CD8-positive, alpha-beta T cell (primary cell): ENCODE measurements at places on chromosomes 13 and 19. TPM values are rescaled to one million over a fixed set of nuclear protein-coding genes. Genes with fewer than 3 reads are reported as not detected.

The NALCN gene
- total RNA-seq: not detected

The MUC16 gene
- 0.14 TPM for total RNA-seq

The ZNF492 gene
- 1.6 TPM for total RNA-seq

The LYPD5 gene
- not detected for total RNA-seq

The NRTN gene
- not detected for total RNA-seq

The GAPDHS gene
- total RNA-seq: not detected

The CCDC169 gene
- not detected for total RNA-seq

The CCDC194 gene
- 0.79 TPM for total RNA-seq

The LRP3 gene
- total RNA-seq: not detected

The FXYD5 gene
- total RNA-seq: 440 TPM

The ELAVL3 gene
- not detected for total RNA-seq

The PCCA gene
- total RNA-seq: 7.5 TPM

The TEX29 gene
- total RNA-seq: not detected

The R3HDM4 gene
- 242 TPM for total RNA-seq

The ADGRE3 gene
- total RNA-seq: not detected

The GNG8 gene
- not detected for total RNA-seq

The ERCC1 gene
- total RNA-seq: 31.5 TPM

The CYP4F2 gene
- not detected for total RNA-seq

The ZNF260 gene
- total RNA-seq: 4.6 TPM

The ETHE1 gene
- 17.6 TPM for total RNA-seq

The ZNF99 gene
- total RNA-seq: not detected

The ZSCAN5C gene
- not detected for total RNA-seq

The PRSS57 gene
- not detected for total RNA-seq

The SLC25A41 gene
- total RNA-seq: not detected

The GPR12 gene
- total RNA-seq: not detected

The CGB8 gene
- total RNA-seq: not detected

The LHB gene
- total RNA-seq: not detected

The PSG2 gene
- not detected for total RNA-seq

The GRIN2D gene
- total RNA-seq: not detected

The DBP gene
- total RNA-seq: 24.8 TPM

The RAB3A gene
- total RNA-seq: 19.4 TPM

The RNASEH2B gene
- total RNA-seq: 61.0 TPM

The GPR4 gene
- not detected for total RNA-seq

The ZNF547 gene
- total RNA-seq: 0.72 TPM

The SIGLEC8 gene
- total RNA-seq: not detected

The FBXO46 gene
- total RNA-seq: 15.2 TPM

The ARHGAP45 gene
- 938 TPM for total RNA-seq

The CBY2 gene
- not detected for total RNA-seq

The CTU1 gene
- total RNA-seq: 1.7 TPM

The MBD3L3 gene
- total RNA-seq: not detected

The POLD1 gene
- 19.4 TPM for total RNA-seq

The GFY gene
- total RNA-seq: not detected

The ALOX5AP gene
- 16.6 TPM for total RNA-seq

The GJB6 gene
- total RNA-seq: 3.5 TPM

The PNMA8A gene
- not detected for total RNA-seq

The ERICH6B gene
- not detected for total RNA-seq
